ENCODE measurements at places on chromosomes 4 and X.
A peak's percentile ranks its signal among the peaks of the same experiment; 100 is the strongest.

DNA sequence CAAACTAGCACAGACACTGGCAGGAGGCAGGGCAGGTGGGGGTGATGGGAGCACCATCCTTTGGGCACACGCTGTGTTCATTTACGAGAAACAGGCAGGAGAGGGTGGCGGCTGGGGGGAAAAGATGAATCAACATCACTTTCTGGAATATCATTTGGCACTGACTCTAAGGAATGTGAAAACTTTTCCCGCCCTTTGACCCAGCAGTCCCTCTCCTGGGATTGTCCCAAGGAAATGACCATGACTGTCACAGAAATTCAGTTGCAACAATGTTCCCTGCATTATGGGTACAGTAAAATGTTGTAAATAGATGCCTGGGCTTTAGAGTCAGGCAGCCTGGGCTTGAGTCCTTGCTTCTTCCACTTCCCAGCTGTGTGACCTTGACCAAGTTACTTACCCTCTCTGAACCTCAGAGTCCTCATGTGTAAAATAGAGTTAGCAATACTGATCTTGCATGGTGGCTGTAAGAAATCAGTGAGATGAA, 58.6 kb downstream of the ABLIM2 start:
- ATAC-seq: peak; percentile 37

DNA sequence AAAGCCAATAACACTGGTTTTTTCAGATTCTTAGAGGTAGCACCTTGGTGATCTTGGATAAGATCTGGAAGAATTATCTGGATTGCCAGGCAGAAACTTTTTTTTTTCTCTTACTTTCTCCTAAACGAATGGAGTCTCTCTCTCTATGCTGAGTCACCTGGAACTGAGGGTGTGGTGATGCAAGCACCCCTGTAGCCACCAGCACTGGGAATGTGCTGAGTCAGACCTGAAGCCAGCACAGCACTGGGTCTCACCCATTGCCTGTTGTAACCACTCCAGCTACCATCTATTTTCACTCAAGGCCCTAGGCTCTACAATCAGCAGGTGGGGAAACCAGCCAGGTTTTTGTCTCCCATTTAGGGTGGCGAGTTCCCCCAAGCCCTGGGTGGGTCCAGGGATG, 923.8 kb downstream of the RAPGEF2 start:
- ATAC-seq: no peak

- ATAC-seq: no peak
Observed at GRCh38 chrX:148902581-148902980, 402.2 kb downstream of the AFF2 start.

- ATAC-seq: no peak
Observed at GRCh38 chr4:154836513-154836912, 55.4 kb downstream of the RBM46 start.

GRCh38 chrX:67555578-67556203, 11.9 kb downstream of the AR start:
- ATAC-seq: no peak

GRCh38 chr4:185831125-185831815, 19.3 kb upstream of the SORBS2 start:
- no peak for ATAC-seq

- ATAC-seq: no peak
Observed at GRCh38 chr4:137519406-137519805, 12.9 kb downstream of the PCDH18 start.

GRCh38 chr4:97942951-97943350, 200.3 kb downstream of the STPG2 start:
- ATAC-seq: no peak

DNA sequence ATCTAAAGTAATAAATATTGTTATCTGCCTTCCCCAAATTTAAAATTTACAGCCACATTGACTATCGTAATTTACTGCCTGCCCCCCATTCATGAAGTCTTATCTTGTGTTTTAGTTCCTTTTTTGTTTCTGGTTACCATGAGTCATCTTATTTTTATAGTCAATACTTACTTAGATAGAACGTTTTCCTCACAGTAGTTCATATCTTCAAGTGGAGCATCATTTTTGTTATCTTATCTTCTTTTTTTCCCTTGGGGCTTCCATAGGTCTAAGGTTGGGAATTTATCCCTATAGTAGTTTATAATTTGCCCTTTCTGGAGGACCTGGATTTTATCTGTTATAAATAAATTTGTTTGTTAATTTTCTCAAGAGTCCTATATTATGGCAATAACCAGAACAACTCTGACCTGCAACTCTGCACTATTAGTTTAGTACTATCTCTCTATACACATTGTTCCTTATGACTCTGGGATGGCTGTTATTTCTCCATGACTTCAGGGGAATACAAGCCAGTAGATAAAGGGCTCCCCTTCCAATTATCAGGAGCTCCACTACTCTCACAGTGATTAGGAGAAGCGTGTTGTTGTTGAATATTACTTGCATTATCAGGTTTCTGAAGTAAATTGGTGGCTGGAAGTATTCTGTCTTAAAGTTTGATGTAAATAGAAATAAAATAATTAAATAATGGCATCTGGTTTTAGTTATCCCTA, 330.6 kb downstream of the GALNTL6 start:
- no peak for ATAC-seq

DNA sequence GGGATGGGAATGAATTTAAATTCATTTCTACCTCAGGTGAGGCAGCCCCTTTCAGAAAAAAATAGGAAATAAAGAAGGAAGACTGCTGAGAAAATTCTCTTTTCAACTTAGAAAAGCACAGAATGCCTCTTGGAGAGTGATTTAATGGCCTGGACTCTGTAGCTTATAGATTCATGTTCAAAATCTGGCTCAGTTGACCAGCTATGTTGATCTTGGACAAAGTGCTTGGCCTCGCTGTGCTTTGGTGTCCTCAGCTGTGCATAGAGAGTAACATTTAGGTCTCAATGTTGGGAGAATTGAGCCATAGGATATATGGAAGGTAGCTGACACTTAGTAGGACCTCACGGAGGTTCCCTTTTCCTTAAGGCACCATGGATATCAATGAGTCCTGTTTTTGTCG, 49.7 kb upstream of the SFRP2 start:
- no peak for ATAC-seq

DNA sequence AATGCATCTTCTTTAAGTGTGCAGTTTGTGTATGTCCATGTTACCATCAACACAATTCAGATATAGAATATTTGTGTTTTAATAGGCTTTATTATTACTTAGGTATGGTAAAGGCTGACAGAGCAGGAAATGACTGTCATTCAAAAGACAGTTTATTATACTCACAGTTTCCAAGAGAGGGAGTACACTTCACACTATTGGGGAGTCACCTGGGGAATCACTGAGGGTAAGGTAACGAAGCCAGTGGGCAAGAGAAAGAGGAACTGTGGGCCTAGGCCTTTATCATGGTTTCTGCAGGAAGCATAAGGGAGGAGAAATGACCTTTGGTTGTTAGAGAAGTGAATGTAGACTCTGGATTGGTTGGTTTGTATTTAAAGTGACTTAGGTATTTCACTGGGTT, 235.1 kb upstream of the HCCS start:
- ATAC-seq: no peak

DNA sequence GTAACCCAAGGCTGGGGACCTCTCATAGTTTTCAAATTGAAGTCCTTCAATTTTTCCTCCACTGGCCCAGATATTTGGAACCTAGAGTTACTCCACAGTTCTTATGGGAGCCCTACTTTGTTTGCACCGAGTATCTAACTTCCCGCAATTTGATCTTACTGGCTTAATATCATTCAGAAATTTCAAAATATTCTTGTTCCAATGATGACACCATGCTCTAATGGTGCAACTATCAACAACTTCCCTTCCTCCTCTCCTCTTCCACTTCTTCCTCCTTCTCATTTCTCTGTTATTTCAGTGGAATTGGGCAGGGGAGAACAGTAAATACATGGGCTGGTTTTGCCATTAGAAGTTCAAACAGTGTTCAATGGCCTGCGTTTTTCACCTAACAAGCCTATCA, 20.2 kb downstream of the PDCL2 start:
- no peak for ATAC-seq

DNA sequence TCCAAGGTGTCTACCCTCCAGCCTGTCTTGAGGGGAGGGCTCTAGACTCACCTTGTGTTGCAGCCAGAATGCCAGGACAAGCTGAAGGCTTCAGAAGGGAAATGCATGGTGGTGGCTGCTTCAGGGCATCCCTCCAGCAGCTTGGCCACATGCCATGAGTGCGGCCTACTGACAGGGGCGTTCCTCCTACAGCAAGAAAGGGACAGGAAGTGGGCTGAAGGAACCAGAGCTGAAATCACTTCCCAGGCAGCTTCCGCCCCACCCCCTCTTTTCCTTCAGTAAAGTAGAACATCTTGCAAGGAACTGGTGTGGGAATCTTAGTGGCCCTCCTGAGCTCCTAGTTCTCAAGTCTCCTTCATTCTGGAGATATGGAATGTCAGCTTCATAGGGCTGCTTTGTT, 167.5 kb upstream of the DGKK start:
- no peak for ATAC-seq

DNA sequence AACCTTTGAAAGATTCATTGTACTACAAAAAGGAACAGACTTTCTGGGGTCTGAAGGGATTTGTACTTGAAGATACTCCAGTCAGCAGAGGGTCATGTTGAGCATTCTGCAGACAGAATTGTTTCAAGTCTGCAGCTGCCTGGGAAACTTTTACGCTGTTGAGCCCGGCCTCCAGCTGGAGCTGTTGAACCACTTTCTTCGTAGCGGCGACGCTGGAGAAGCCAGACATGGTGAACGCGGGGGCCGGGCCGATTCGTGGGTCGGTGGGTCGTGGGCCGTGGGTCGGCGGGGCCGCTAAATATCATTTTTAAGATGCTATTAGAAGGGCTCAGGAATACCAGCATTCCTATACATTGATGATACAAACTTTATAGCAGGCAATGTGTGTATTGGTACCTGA, 12.0 kb upstream of the RTL9 start:
- no peak for ATAC-seq

- no peak for ATAC-seq
Observed at GRCh38 chr4:70674731-70675130, 8.4 kb upstream of the JCHAIN start.

- no peak for ATAC-seq
Observed at GRCh38 chr4:109574443-109574850, 14.4 kb downstream of the MCUB start.

DNA sequence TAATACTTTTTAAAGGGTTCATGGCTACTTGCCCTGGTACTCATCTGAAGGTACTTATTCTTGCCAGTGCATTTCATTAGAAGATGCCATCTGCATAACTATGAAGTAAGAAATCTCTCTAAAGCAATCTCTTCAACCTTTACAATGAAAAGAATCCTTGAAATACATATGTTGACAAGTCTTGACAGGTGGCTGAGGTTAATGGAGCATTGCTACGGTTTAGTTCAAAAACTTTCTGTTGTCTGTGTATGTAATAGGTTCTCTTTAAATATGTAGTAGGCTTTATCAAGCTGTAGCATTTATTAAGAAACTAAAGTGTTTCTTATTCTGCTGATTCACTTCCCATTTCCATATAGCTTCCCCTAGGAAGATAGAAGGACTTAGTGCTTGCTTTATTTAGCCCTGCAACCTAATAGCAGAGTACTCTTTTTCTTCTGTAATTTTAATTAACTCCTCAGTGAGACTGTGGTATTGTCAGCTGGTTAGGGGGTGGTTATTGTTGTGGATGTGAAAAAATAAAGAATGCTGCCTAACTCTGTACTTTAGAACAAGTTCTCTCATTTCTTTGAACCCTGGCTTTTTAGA, 39.3 kb downstream of the SLAIN2 start:
- ATAC-seq: no peak

DNA sequence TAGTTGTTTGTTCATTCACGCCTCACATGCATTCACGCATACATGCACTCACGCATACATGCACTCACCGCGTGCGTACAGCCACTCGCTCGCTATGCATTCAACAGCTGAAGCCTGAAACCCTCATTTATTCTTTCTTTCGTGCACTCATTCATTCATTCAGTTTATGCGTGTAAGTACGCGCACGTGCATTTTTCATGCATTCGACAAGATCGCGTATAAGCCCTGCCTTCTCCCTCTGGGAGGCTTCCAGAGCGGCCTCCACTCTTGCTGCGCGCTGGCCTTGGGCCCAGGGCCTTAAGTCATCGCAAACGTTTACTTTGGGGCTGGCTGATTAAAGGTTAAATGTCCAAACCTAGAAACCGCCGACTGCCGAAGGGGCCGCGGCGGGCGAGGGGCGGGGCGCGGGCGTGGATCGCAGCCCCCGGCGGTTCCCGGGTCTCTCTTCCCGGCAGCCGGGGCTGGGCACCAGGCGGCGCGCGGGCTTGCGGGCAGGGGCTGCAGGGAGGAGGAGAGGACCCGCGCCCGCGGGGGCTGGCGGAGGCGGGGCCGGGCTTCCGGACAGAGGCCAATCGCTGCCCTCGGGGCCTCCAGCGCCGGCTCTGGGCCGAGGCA, at the start of gene GYG2:
Gene GYG2 (plus strand): TSS at position 587 of the 615 bp plus-strand sequence. CDS start 1,259 bp downstream, outside the sequence.
- ATAC-seq: peak; percentile 36

DNA sequence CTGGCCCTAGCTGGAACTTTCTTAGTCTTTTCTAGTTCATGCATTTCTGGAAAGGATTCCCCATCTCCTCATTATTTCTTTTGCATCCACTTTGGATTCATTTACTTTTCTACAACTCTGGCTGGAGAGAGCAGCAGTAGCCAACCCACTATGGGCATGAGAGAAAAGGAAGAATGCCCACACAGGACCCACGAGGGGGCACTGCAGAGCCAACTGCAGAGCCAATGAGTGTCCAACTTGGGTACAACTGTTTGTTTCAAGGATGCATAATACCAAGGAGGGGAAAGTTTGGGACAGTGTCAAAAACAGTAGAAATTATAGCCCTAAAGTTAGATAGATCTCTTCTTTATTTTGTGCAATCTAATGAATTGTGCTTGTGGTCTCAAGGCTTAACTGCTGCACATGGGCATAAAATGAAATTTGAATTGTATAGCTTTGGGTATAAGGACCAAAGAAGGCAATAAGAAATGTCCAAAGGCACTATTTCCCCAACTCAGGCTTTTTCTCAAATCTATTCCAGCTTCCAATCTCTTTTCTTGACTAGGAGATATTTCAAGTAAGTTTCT, 230.6 kb downstream of the NSUN7 start:
- no peak for ATAC-seq

- ATAC-seq: no peak
Observed at GRCh38 chr4:66885501-66886165, 659.7 kb downstream of the CENPC start.

DNA sequence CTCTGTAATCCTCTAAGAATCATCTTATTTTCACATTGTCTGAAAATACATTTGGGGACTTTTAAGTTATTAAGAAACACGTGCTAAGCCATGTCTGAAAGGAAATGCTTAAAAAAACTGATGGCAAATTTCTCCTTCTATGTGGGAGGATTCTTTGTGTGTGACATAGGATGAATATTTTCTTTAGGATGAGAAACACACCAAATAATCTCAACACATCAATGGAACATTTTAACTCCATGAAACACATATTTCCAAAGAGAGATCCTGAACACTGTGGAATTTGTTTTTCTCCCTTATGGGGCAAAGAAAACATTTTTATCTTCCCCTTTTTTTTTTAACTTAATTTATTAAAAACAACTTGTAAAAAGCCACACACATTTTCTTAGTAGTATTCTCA, 153.8 kb upstream of the ANKRD50 start:
- no peak for ATAC-seq

- ATAC-seq: no peak
Observed at GRCh38 chrX:150499240-150499639, 69.2 kb upstream of the MTM1 start.

Data from gastroesophageal sphincter (tissue), 4 donors.